ENCODE measurements at places on chromosomes 3 and 15. TPM values are rescaled to one million over a fixed set of nuclear protein-coding genes. Genes with fewer than 3 reads are reported as not detected.

JAGN1 gene
- total RNA-seq = 18.4 TPM

SI gene
- not detected for total RNA-seq

PLD1 gene
- total RNA-seq = 75.1 TPM

EXD1 gene
- total RNA-seq = not detected

LOXL1 gene
- 12.9 TPM for total RNA-seq

- DNase-seq = no peak
Measured at GRCh38 chr3:11555211-11555782, 88.4 kb downstream of the VGLL4 start.

- DNase-seq = no peak
Measured at GRCh38 chr15:47885920-47886319, 168.6 kb downstream of the SEMA6D start.

AMIGO3 gene
- total RNA-seq = not detected

ZNF106 gene
- total RNA-seq = 558 TPM

WHAMM gene
- total RNA-seq = 6.4 TPM

SENP2 gene
- total RNA-seq = 25.1 TPM

Data from left ventricle myocardium superior (tissue), 1 donor.